Stimulated activated CD8-positive, alpha-beta memory T cell treated with anti-CD3 and anti-CD28 coated beads, Interleukin-15, amount 100 ng/mL, for 1 hour (primary cell): ENCODE measurements at places on chromosomes 11 and 22.

DNA sequence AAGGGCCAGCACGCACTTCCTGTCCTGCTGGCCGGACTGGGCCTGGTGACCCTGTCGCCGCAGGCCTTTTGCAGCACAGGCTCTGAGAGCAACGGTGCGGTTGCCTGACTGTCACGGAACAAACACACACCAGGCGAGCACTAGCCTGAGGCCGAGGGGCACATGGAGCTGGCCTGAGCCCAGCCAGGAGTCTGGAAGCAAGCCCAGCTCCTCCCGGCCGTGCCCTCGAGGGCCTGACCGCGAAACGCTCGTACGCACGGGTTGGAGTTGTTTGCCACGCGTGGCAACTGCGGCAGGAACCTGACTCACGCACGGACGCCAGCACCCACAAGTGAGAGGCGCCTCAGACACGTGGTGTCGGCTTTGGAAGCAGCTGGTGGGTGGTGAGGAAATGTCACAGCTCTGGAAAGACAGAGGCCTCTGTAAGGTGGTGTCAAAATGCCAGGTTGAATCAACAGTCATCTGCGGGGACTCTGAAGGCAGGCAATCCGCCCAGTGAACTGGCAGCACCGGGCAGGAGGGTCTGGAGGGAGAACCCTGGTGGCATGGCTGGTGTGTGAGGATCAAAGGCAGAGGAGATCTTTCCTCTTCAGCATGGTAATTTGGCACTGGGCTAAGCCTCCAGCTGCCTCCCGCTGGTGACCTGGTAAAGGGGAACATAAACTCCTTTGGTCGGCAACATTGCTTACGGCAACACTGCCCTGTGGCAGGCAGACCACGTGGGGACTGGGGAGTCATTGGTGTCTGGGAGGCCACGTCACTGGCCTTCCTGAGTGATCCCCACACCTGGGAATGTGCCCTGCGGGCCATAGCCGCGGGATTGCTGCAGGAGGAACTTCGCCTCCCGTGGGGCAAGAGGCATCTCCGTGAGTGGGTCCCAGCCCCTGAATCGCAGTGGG, 15.3 kb upstream of the IL17REL start:
- no peak for DNase-seq

DNA sequence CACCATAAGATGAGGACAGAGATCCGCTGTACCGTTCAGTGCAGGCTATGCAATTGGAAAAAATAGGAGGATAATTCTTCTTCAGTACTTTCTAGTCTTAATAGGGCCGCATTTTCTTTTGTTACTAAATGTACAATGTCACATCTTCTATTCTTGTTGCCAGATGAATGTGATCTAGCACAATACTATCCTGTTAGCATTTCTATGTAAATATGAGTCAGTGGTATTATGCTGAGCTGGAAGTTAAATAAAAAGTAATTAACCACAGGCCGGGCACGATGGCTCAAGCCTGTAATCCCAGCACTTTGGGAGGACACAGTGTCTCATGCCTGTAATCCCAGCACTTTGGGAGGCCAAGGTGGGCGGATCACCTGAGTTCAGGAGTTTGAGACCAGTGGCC, 24.4 kb upstream of the BIRC3 start:
- DNase-seq, result no peak

DNA sequence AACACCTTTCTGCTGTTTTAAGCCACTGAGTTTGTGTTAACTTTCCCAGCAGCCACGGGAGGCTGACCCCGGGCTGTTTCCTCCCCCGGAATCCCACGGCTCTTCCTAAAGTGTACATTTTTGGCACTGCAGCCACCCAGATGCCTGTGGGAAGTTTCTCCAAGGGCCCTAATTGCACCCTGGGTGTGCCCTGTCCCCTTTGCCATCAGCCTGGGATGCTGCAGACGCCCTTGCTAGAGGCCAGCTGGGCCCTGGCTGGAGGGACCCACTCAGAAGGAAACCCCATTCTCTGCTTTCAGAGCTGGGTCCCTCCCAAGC, 883.3 kb downstream of the BRD1 start:
- DNase-seq, result no peak

GRCh38 chr11:47014097-47014496, 77.5 kb downstream of the CSTPP1 start:
- no peak for DNase-seq

GRCh38 chr11:59582006-59582405, 33.6 kb downstream of the OSBP start:
- DNase-seq, result no peak

DNA sequence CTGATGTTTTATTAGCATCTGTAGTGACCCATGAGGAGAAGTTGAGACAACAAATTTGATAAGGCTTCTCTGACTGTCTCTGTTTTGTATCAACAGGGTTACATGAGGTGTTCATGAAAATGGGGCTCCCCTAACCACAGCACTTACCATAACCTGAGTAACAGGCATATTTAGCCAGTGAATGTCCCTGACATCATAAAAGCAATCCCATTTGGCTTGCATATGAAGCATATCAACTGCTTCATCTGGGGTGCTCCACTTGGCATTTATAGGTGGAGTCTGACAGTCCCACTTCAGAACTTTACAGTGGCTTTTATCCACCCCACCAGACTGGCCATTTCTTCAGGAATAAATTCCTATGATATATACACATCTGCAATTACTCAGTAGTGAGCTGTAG, 257.6 kb downstream of the LUZP2 start:
- DNase-seq, result no peak

- no peak for DNase-seq
Observed at GRCh38 chr11:114166897-114167323, 107.4 kb downstream of the ZBTB16 start.

GRCh38 chr11:30049214-30049613, 32.4 kb upstream of the KCNA4 start:
- DNase-seq, result no peak

DNA sequence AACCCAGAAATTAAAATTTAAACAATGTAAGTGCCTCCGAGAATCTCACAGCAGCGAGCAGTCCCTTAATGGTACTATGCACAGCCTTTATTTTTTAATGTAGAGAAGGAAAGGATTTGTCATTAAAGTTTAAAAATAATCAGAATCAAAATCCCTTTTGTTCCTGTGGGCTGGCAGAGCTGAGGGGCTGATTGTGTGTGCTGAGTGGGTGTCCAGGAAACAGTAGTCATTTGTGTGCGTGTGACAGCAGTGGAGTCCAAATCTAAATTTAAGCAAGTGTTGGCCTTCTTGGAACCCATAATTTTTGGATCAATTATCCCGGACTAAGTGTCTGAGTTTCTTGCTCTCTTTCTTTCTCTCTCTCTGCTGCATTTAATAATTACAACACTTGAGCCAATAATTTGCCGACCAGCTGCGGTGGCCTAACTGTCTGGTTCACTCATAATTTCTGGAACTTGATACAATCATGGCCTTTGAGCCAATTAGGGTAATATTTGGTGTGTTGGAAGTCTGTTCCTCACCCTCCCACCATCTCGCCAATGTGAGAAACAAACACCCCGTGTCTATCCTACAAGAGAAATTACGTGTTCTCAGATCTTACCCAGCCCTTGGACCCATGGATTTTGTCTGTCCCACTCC, 528.0 kb downstream of the SOX6 start:
- DNase-seq, result no peak

DNA sequence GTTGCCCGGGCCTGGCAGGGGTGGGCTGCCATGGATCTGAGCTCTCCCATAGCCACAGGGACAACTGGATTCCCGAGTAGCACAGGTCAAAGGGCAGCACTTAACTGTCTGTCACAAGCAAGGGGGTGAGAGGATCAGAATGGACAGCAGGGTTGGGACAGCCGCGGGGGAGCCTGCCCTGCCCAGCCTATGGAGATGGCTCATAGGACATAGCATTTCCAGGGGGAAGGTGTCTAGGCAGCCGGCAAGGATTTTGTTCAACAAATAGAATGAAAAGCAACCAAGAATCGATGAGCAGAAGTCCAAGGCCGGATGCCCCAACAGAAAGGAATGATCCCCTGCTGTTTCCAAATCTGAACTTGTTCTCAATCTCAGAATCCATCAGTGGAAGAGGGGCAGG, 92.9 kb downstream of the RPS6KA4 start:
- DNase-seq, result no peak

DNA sequence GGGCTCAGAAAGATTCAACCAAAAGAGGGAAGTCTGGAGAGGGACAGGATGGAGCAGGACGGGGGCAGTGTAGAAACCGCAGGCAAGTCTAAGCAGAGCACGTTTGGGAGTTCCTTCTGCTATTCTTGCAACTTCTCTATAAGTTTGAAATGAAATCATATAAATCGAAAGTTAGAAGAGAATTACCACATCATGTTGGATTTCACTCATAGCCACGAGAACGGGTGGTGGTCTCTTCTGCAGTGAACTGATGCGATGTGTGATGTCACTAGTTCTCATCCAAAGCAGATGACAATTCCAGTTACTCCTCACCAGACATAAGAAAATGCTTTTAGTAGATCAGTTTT, 36.0 kb downstream of the KCNQ1 start:
- no peak for DNase-seq

GRCh38 chr22:50089682-50090411, at the start of gene MOV10L1:
Gene MOV10L1 (plus strand): TSS chr22:50090006. CDS start chr22:50090089, 83 bp downstream.
- no peak for DNase-seq

DNA sequence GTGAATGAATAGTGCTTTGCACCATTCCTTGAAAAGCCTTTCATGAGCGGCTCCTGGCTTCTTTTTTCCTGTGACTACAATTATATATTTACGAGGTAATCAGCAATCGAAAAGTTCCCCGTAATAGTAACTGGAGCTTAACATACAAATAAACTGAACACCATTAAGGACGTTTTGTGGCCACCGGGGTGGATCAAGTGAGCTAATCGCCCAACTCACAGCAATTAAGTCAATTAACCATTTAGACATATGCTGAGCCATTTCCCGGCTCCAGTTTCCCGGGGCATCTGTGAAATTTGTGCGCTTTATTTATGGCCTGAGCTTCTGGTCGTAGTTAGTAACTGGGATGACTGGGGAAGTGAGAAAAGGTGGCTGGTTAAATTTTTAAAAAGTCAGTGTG, 465.2 kb downstream of the MIAT start:
- no peak for DNase-seq

DNA sequence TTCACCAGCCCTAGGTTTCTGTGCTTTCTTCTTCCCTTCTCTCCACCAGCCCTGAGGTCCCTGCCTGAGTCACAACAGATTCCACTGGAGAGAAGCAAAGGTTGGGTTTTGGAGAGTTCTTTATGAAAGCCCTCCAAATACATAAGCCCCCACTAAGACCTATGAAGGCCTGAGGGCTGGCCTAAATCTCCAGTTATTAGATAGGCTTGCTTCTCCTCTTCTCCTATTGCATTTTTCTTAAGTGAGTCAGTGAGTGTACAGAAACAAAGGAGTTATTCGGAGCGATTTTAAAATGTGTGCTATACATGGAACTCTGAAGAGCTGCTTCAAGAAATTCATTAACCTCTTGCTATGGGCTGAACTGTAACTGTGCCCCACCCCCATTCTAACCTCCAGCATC, 1057.3 kb downstream of the OPCML start:
- DNase-seq, result no peak

- peak; percentile 35 for DNase-seq
Observed at GRCh38 chr11:46308631-46309419, 31.4 kb downstream of the CREB3L1 start.

DNA sequence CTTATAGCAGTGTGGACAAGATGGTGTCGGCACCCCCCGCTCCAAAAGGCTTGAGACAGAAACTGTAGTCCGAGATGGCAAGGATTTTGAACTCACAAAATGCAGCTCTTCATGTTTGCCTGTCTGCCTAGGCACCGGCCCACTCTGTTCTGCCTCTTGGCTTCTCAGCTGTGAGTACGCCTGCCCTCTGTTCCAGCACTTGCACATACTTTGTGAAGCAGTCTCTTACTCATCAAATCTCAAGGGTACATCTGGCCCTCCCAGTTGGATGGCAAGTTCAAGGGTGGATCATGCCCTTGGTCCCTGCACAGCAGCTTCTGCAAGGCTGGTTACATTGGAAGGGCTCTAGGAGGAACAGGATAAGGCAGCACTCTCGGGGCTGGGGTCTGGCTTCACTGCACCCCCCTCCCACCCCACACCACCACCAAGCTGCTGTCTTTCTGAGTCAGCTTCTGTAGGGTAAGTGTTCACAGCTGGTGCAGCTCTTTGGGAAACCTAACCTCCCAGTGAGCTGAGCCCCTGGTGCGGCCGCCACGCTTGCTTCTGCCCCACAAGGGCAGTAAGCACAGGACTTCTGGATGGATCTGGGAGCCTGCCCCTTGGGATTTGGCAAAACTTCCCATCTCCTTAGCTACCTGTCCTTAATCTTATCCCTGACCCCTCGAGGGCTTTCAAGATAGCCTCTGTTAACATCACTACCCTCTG, 37.2 kb downstream of the FAM83F start:
- DNase-seq, result no peak

DNA sequence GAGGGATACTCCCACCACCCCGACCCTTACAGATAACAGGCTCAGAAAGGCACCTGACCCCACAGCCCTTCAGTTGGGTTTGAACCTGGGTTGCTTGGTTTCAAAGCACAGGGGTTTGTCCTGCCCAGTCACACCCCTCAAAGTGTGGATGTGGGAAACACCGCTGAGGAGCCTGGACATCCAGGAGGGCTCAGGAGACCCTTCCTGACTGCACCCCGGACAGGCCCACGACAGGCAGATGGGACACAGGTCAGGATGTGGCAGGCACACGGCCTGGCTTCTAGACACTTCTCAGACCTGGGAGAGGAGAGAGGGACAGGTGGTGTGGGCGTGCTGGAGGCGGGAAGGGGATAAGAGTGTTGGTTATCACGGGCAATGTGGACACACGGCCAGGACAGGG, 932.3 kb downstream of the BRD1 start:
- DNase-seq, result no peak

- no peak for DNase-seq
Observed at GRCh38 chr11:62124186-62125113, 639 bp downstream of the INCENP start.

GRCh38 chr22:42962295-42963230, 52.4 kb downstream of the PACSIN2 start:
- DNase-seq, result no peak

DNA sequence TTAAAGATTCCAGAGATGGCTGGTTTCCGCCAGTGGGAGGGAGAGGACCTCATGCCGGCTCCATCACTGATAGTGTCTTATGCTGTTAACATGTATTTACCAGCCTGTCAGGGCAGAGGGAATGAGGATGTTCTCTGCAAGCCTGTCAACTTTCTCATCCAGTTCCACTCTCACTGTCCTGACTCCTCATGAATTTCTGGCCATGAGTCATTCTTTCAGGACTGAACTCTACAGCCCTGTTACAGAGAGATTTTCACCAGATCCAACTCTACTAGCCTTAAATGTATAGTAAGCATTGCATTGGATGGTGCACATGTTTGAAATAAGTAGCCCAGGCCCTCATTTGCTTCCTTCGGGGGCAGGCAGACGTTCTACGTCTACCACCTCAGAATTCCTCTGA, 387.7 kb downstream of the TMEM135 start:
- DNase-seq, result no peak
